ENCODE measurements at places on chromosomes 5 and 9.
A peak's percentile ranks its signal among the peaks of the same experiment; 100 is the strongest.

DNA sequence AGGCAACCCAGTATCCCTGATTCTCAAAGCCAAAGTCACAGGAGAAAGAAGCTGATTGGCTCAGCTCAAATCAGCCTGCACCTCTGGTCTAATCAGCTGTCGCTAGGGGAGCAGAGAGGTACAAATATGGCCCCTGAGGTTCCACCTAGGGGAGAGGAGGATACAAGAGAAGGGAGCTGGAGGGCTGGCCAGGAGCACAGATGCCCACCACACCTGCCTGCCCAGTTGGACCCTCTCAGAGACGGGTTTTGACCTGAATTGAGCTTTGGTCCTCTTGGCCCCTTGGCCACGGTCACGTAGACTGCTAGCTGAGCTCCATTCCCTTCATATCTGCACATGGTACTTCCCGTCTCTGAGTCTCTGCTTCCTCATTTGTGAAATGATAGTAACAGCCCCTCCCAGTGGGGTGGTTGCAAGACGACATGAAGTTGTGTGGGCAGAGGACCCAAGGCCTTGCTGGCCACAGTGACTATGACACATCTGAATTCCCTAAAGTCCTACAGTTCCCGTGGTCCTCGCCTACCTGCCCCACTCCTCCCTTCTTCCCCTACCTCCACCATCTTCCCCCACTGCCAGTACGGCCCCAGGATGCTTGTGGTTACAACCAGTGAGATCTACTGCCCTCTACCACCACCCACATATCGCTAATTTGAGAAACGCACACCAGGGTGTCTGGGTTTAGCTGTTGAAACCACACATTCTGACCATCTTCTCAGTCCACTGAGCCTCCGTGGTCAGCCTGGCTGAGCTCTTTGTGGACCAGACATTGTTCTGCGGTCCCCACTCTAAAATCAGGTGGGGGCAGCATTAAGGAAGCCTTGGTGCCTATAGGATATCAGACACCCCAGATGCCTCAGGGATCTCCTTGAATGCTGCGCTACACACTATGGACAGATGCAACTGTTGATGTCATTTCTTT, 60.3 kb upstream of the NEK6 start:
- no peak for DNase-seq

DNA sequence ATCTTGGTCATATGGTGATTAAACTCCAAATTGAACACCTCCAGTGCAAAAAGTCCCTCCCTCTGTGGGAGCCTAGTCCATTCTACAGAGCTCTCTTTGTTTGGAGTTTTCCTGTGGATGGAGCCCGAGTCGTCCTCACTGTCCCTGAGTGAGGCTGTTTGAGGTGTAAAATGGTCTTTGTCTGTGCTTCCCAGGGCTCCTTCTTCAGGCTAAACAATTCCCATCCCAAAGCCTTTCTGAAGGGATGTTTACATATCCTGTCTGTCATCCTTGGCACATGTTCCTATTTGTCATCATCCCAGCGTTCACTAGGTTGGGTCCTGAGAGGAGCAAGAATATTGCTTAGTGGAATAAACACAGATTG, 68.9 kb downstream of the COL27A1 start:
- peak; percentile 65 for DNase-seq

GRCh38 chr9:8262625-8263622, 463.3 kb upstream of the DMAC1 start:
- DNase-seq, result no peak

- no peak for DNase-seq
These were observed 1850.0 kb upstream of the ACO1 start for GRCh38 chr9:30534455-30534854.

Data from spinal cord (tissue), 10 donors.